ENCODE measurements at places on chromosomes 16 and 17.

DNA sequence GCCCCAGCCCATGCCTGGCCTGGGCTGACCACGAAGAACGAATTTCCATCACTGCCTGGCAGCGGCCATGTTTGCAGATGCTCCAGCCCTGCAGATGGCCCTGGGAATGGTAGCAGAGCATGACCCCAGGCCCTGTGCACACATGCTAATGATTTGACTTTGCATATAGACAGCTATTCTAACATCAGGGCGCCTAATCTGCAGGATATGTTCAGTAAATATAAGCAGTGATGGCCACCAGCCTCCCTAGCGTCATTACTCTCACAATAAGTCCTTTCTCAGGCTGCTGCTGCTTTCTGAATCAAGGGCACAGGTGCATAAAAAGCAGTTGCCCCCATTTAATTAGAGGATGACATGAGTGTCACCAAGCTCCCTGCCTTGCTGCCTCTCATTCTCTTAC is 24.2 kb downstream of the DNAH9 start:
- no peak for DNase-seq

DNA sequence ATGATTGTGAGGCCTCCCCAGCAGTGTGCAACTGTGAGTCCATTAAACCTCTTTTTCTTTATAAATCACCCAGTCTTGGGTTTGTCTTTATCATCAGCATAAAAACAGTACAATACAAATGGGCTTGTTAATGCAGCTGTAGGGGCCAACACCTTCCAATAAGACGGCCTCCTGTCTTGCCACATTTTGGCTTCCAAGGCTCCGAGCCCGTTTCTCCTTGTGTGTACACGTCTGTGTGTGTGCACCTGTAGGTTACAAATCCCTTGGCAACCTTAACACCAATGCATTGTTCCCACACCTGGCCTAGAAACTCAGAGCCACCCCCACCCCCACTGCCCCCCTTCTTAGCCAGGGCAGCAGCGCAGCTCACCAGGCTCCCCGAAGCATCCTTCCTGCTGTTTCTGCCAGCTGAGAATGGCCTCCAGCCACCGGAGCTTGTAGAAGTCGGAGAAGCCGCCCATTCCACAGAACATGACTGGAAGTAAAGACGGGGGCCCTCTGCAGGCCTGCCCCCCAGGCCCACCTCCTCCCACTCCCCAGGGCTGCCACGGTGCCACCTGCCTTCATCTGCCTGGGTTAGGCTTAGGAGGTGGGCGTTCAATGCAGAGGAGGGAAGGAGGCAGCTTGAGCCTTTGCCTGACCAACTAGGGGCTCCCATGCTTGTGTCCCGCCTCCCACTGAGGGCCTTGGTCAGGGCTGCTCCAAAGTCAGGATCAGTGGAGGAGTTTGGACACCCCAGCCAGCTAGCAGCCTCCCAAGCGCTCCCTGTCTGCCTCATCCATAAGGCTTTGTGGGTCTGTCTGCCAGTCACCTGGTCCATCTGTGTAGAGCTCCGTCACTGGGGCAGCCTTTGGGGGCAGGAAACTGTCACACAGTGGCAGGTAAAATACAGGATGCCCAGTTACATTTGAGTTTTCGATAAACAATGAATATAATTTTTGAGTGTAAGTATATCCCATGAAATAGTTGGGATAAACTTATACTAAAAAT is 10.6 kb downstream of the C16orf89 start:
- no peak for DNase-seq

- DNase-seq = no peak
Observed at GRCh38 chr16:49061137-49061714, 220.4 kb downstream of the CBLN1 start.

- DNase-seq = no peak
Observed at GRCh38 chr17:58315281-58315711, 13.3 kb downstream of the TSPOAP1 start.

DNA sequence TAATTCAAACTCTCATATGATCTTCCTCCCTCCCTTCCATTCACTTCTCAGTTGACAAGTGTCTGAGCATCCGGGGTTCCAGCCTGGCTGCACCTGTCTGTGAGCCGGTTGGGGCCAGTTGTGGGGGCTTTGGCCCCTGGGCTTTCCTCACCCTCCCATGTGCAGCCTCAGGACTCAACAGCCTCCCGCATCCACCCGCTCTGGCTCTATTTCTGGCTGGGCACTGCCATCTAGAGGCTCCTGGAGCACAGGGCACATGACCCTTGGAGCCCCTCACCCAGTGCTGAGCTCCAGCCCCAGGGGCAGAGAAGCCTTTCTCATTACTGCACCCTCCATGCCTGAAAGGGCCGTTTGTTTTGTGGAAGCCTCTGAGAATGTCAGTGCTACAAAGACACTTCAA is 43.3 kb downstream of the HAPSTR1 start:
- no peak for DNase-seq
